Fibroblast of mammary gland (primary cell): ENCODE measurements at places on chromosomes 7 and 10.

- peak; percentile 42 for DNase-seq
Observed at GRCh38 chr10:49164559-49165188, 23.5 kb downstream of the TMEM273 start.

- DNase-seq: no peak
Observed at GRCh38 chr10:69216577-69217118, 3.5 kb upstream of the HKDC1 start.

DNA sequence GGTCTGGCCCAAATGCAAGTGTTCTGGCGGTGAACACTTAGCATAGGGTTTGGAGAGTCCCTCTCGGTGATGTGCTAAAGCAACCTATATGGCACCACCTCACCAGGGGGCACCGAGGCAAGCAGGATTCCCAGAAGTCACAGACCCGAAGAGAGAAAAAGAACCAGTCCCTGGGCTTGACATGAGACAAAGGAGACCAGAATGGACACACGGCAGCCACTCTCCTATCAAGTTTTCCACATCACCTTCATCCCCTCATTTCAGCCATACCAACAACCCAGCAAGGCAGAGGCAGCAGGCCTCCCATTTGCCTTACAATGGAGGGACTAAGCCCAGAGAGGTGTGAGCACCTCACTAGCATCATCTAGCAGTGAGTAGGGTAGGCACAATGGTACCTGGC is 19.7 kb downstream of the GPRIN2 start:
- no peak for DNase-seq

- DNase-seq: no peak
Observed at GRCh38 chr10:12501324-12501723, 152.0 kb downstream of the CAMK1D start.

DNA sequence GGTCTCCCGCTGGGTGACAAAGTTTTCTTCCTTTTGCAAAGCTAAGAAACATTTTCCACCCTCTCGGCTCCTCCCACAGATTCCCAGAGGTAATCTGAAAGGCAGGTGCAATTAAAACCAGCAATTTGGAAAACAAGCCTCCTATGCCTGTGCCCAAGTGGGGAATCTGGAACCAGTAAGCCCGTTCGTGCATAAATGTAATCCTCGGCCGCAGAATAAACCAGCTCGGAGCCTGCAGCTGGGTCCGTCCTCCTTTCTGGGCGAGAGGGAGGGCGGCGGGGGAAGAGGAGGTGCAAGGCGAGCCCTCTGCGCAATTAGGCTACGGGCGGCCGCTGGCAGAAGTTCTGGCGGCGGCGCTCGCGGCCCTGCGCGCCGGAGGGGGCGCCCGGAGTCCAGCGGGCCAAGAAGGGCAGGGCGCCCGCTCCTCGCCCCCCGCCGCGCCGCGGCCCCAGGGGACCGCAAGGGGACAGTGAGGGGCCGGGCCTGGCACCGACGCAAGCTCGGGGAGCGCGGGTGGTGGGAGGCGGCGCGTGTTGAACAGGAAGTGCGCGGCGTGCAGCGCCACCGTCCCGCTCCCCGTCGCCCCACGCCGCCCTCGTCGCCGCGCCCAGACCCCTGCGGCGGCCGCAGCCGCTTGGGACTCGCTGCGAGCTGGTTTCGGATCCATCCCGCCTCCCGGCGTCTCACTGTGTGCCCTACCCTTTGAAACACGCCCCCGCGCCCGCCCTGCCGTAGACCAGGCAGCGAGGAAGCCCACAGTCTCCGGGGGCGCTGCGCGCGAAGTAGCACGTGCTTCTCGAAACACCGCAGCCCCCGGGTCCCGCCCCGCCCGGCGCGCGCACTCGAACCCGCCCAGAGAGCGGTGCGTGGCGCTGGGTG is at the start of gene PRKAG2:
PRKAG2 (minus strand) TSS at position 217 of the 879 bp plus-strand sequence. CDS start 495 bp downstream, outside the sequence.
- DNase-seq: peak; percentile 15

- peak; percentile 90 for DNase-seq
Observed at GRCh38 chr10:79068562-79069324, at the start of gene ZMIZ1. ZMIZ1 (plus strand) TSS chr10:79068966; CDS start chr10:79201633, 132,667 bp downstream.
